ENCODE measurements at places on chromosomes 3 and 15.
A peak's percentile ranks its signal among the peaks of the same experiment; 100 is the strongest.

- DNase-seq: no peak
These were observed 73.5 kb downstream of the EPHB3 start for GRCh38 chr3:184635126-184635525.

DNA sequence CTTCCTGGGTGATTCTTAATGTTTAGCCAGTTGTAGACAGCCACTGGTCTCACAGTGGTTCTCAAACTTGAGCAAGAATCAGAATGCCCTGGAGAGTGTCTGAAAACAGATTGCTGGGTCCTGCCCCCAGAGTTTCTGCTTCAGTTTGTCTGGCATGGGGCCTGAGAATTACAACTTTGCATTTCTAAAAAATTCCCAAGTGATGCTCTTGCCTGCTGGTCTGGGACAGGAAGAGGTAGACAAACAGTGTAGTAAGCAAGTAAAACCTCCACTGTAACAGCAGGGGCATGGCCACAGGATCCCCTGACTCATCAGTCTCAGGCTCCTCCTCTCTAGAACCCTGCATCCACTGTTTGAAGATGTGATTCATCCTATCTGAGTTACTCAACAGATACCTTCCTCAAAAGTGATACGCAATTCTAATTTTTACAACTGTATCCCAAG is 36.5 kb downstream of the DZIP1L start:
- DNase-seq: peak; percentile 94

GRCh38 chr3:5009506-5010109 is 30.4 kb downstream of the BHLHE40 start:
- no peak for DNase-seq

GRCh38 chr15:33561407-33561806 is 250.6 kb downstream of the RYR3 start:
- no peak for DNase-seq

- peak; percentile 29 for DNase-seq
These were observed 4.4 kb downstream of the TMEM45A start for GRCh38 chr3:100496711-100497261.

- peak; percentile 43 for DNase-seq
These were observed 9.9 kb downstream of the CEP152 start for GRCh38 chr15:48800811-48801455.

GRCh38 chr15:66951531-66952320 is 113.7 kb upstream of the SMAD3 start:
- no peak for DNase-seq

DNA sequence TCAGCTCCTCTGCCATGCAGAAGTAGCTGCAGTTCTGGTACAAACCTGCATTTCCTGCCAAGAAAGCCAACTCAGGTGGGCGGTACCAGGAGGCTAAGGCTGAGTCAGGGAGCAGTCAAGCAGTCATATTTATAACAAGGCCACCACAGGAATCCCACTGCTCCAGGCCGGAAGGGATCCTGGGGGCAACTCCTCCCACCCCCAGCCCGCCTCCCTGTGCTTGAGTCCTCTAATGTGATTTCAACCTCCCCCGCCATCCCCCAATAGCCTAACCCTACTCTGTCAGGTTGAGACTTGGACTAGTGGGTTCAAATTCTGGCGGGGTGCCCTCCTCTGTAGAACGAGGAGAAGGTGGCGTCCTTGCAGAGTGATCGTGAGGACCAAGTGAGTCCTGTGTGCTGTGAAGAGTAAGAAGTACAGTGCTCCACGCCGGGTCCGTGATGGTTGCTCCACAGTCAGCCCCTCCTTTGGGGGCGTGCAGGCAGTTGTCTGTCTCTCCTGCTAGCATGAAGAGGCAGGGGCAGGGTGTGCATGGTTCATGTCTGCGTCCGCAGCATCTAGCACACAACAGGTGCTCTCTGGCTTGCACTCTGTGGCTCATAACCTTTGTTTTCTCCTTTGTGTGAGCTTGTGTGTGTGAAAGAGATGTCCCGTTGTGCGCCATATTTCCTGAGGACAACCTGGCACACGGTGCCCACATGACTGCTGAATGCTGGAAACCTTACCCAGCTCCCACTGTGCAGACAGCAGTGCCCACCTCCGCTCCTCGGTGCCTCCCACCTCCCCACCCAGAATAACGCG is 78.3 kb downstream of the SMAD6 start:
- DNase-seq: peak; percentile 82

DNA sequence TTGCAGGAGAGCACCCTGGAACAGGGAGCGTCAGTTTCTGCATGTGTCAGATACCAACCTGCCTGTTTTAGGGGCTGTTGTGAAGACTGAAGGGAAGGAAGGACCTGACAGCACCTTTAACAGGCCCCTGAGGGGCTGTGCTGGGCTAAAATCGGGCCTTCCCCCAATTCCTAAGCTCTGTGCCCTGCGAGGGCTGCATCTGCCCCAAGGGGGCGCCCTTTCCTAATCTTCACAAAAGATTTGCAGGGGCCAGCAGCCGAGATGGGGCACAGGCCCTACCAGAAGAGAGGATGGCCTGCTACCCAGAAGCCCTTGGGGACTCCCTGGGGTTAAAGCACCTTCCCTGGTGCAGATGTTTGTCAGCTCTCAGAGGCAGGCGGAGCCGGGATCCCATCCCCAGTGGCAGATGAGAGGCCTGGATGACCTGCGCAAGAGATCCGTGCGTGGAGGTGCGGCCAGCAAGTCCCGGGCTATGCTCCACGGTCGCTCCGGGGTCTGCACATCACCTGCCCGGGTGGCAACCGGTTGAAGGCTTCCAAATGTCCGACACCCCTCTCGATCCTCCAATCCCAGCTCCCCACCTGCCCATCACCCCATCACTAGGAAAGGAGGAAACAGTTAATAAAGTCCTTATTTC is 53.6 kb downstream of the RHCG start:
- DNase-seq: peak; percentile 55

- peak; percentile 88 for DNase-seq
These were observed 123.0 kb downstream of the FAM43A start for GRCh38 chr3:194808640-194809097.

GRCh38 chr3:126490619-126491018 is 14.9 kb upstream of the ZXDC start:
- no peak for DNase-seq

DNA sequence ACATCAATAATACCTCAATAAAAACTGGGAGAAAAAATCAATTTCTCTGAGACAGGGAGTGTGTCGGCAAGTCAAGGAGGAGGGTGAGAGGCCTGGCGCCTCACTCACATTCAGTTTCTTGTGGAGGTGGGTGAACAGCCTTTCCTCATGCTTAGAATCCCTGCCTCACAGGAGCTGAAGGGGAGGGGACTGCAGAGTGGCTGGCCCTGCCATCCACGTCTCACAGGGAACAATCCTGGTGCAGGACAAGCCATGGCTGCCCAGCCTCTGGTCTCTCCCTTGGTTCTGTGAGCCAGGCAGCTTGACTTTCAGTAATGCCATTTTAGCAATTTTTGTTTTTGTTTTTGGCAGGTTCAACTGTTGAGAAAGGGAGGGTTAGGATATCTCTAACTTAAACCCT is 126.5 kb upstream of the HACD2 start:
- DNase-seq: no peak

- peak; percentile 100 for DNase-seq
These were observed 554 bp upstream of the GSK3B start for GRCh38 chr3:120094776-120095225.
